ENCODE measurements at places on chromosomes 7 and 10.

GRCh38 chr10:13775786-13776775, 189.3 kb downstream of the PRPF18 start:
- no peak for DNase-seq

GRCh38 chr10:26624006-26624405, 73.5 kb upstream of the PDSS1 start:
- DNase-seq = no peak

GRCh38 chr10:20354166-20354565, 537.9 kb downstream of the PLXDC2 start:
- no peak for DNase-seq

GRCh38 chr7:12032146-12032545, 178.9 kb upstream of the TMEM106B start:
- no peak for DNase-seq

GRCh38 chr7:156167417-156167807, 355.1 kb upstream of the SHH start:
- no peak for DNase-seq

DNA sequence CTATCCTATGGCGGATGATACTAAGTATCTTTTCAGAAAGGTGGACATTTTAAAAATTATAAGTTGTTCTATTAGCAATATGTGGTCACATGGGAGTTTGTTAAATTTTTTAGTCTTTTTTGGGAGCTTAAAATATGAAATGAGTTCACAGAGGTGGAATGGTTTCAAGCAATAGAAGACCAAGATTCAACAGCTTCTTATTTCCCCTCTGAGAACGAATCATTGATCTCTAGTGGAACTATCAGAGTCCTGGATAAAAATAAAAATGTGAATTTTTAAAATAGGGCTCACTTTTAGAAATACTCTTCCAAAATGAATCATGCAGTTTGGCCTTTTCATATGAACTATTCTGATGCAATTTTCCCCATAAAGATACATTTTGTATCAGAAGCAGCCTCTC, 467.7 kb upstream of the KLF6 start:
- DNase-seq = no peak

DNA sequence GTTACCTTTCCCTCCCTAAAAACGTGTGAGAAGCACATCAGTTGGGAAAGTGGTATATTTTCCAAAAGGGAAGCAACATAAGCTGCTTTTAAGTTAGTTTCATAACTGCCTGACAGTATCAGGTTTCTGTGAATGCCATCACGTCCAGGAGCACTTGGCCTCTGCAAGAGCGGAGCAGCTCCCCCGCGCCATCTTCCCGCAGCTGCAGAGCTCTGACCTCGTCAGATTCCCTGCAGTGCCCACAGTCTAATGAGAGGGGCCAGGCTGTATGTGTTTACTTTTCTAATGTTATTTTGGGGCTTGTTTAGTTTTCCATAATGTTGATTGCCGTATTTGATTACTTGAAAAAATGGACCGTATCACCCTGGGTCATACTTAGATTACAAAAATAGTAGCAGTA, 74.2 kb downstream of the MGMT start:
- no peak for DNase-seq

DNA sequence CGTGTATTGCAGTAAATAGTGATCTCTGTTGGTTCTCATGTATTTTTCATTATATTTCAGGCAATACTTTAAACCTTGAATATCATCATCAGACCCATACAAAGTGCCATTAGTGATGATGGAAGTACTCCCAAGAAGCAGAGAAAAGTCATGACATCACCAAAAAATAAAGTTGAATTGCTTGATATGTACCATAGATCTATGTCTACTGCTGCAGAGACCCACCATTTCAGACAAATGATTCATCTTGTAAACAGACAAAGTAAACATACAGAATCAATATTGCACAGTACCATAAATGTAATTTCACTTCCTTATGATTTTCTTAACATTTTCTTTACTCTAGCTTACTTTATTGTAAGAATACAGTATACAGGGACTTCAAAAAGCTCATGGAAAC, 347.8 kb downstream of the IPMK start:
- no peak for DNase-seq

- DNase-seq = no peak
These were observed 210.5 kb downstream of the ETV1 start for GRCh38 chr7:13778967-13779366.

DNA sequence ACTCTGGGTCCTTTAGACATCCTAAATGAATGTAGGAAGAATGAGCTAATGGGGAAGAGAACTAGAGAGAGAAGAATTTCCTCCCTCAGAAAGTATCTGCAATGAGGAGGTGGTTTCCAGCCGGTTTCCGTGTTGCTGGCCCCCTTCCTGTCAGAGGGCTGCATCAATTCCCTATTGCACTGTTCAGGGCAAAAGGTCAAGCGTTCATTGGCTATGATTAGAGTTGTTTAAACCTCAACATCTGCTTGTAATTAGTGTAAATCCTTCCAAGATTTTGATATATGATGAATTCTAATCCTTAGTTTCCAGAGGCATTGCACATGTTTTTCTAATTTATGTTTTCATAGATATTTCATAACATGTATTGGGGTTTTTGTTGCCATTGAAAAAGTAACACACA, 107.3 kb upstream of the SGCE start:
- no peak for DNase-seq

DNA sequence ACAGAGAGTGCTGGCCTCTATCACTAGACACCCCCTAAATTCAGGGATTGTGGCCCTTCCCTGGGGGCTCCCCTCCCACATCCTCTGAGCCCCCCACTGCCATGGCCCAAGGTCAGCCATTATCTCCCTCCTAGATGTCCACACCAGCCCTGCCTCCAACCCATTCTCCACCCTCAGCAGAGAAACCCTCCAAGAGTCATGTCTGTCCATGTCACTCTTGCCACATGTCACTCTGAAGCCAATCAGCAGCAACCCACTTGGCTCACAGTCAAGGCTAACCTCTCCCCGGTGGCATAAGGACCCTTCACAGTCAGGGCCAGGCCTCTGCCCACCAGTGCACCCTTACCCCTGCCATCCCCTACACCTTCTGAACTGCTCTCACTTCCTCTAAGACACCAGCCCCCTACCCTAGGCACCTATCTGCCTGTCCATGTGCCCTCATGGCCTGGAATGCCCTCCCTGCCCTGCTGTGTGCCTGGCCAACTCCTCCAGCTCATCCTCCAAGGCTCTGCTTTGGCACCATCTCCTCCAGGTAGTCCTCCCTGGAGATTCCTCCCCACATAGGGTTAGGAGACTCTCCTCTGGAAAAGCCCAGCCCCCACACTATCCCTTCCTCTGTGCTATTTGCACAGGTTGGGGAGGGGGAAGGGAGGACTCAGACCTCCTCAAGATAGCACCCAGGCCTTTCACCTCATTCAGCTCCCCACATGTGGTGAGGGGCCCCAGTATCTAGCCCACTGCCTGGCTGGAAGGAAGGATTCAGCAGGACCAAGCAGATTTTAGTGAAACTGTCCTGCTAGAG, 83.7 kb downstream of the GRID1 start:
- no peak for DNase-seq

GRCh38 chr7:111911166-111911961, 294.8 kb downstream of the DOCK4 start:
- no peak for DNase-seq

GRCh38 chr7:44063547-44063893, 1.8 kb downstream of the PGAM2 start:
- no peak for DNase-seq

DNA sequence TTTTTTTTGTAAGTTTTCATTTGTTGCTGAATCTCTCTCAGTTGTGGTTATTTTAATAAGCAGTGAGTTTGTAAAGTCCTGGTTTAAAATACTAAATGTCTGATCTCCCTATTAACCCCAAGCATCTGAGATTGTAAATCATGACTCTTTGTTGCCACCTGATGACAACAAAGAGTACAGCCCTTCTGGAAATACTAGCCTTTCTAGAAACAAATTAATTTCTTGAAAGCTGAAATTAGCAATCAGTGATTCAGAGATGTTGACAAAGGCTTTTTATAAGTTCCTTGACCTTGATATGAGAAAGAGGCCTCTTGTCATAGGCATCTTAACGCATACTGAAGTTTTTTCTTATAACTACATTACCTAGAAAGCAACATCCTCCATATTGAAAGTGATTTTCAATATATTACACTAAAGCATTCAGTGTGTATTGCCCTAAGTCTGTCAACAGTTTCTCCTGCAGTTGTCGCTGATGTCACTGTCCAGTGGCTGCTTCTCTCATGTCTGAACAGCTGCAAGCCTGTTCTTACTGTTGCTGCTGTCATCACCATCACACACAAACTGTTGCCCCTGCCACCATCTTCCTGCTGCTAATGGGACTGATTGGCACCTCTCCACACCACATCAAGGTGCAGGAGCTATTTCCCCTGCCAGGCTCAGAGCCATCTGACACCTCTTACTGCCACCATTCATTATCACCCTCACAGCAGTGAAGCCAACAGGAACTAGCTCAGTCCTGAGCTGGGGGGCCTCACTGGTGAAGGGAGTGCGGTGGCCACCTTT, 95.1 kb upstream of the LRGUK start:
- DNase-seq = no peak
